ENCODE measurements at places on chromosomes 3 and 15.

GRCh38 chr3:70926835-70927234 is 614.4 kb upstream of the MDFIC2 start:
- DNase-seq = no peak

GRCh38 chr3:30227571-30228301 is 378.7 kb upstream of the TGFBR2 start:
- DNase-seq = no peak

- DNase-seq = no peak
These were observed 44.6 kb downstream of the ERC2 start for GRCh38 chr3:56423661-56424099.

- DNase-seq = no peak
These were observed 38.0 kb downstream of the APBA2 start for GRCh38 chr15:28923726-28924280.

- no peak for DNase-seq
These were observed 267.6 kb upstream of the TBC1D5 start for GRCh38 chr3:18010001-18010400.

DNA sequence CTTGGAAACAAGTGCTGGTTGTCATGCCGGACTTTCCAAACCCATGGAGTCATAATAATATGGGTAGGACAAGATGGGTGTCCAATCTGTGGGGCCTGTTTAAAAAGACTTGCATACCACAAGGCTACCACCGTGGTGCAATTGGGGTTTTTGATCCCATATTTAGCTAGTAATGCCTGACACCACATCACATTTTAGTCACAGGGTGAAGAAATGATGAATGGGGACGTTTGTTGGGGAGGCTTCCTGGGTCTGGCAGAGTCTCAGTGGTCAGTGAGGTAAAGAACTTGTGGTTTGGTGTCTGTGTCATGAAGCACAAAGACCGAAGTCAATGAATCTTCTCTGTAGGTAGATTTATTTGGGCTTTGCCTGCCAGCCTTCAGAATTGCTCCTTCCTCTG is 31.0 kb downstream of the P3H2 start:
- DNase-seq = no peak

- DNase-seq = no peak
These were observed 101.3 kb downstream of the FMN1 start for GRCh38 chr15:33093222-33093621.

- DNase-seq = no peak
These were observed 6.4 kb downstream of the STRA6 start for GRCh38 chr15:74196175-74196574.

- DNase-seq = no peak
These were observed 369.8 kb downstream of the DIPK2A start for GRCh38 chr3:144341471-144341870.

DNA sequence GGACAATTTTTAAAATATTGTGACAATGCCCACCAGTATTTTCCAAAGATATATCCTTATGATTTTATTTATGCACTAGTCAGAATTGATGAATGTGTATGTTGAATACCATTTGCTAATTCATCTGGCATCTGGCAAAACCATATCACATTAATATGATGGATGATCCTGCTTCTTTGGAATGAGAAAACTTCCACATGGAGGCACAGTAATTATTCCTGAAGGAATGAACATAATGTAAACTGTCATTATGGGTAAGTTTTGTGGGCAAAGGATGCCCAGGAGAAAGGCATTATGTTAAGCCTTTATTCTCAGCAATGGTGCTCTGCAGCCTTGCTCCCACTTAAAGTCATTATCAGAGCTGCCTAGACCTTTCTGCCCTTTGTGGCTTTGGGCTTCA is 113.0 kb upstream of the MME start:
- DNase-seq = no peak

DNA sequence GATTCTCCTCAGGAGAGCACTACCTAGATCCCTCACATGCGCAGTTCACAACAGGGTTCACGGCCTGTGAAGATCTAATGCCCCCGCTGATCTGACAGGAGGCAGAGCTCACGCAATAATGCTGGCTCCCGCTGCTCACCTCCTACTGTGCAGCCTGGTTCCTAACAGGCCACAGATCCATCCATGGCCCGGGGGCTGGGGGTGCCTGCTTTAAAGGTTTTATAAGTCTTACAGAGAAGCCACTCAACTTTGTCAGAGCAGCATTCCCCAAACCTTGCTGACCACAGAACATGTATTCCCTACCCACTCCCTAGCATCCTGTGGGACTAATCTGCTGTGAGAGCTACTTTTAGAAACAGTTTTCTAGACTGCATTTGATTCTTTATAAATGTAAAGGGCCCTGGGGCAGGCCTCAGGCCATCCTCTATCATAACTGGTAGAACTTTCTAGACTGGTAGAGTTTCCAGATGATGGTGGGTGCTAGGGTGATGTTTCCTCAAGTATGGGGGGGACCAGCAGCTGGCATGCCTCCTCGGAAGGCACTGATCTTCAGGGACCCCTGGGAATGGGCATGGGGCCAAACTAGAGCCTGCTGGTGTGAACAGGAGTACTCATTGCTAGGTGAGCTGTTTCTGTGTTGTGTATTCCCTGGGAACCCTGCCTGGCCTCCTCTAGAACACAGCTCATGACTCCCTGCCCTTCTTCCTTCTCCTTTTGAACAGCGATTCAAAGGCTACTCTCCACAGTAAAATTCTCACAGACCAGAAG is 25.7 kb upstream of the RAD18 start:
- DNase-seq = no peak

- DNase-seq = no peak
These were observed 34.4 kb upstream of the GLCE start for GRCh38 chr15:69126054-69126469.

GRCh38 chr3:139217633-139218032 is 126.2 kb upstream of the MRPS22 start:
- no peak for DNase-seq

- no peak for DNase-seq
These were observed 1.6 kb upstream of the SEC61A1 start for GRCh38 chr3:128050597-128050996.

DNA sequence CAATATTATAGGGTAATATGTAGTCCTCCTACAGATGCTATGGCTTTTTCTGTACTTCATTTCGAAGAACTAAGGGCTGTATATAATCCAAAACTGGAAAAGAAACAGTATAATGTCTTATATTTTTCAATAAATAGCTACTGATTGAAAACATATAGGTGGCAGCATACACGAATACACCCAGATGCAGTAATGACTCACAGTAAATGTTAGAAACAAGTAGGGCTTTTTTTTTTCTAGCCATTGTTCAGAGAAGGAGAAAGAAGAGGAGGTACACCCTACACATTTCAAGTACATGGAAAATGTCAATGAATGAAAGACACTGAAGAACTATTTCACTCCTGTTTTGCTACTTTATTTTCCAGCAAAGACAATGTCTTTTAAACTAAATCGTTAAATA is 9.4 kb downstream of the DAZL start:
- DNase-seq = no peak

GRCh38 chr15:55868707-55869106 is 124.7 kb downstream of the NEDD4 start:
- no peak for DNase-seq

- no peak for DNase-seq
These were observed 58.7 kb downstream of the CHSY1 start for GRCh38 chr15:101193120-101193644.

DNA sequence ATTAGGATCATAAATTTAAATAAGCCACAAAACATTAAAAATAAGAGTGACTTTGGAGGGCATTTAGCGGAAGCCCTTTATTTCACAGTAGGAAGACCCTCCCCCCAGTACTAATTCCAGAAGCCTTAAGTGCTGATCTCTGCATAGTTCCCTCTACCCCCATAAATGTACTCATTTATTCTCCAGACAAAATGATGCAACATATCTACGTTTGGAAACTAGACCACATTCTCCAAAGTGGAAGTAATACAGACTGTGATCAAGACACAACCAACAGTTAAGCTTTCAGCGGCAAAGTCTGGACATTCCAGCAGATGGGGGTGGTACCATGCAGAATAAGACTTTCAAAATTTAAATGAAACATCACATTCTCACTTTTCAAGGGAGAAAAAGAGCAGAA is 44.8 kb upstream of the RPS17 start:
- DNase-seq = no peak

DNA sequence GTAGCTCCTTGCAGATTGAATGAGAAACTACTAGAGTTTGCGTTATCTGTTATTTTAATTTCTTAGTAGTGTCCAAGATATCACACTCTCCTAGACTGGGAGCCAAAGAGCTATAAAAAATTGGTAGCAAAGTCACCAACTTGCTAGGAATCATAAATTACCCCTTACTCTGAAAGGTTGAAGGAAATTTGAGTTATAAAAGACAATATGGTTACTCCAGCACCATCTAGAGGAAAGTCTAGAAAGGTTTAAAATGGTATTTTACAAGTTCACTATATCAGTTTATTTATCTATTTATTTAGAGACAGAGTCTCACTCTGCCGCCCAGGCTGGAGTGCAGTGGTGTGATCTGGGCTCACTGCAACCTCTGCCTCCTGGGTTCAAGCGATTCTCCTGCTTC is 121.6 kb downstream of the RBPMS2 start:
- DNase-seq = no peak

GRCh38 chr3:160213191-160213590 is 12.0 kb upstream of the C3orf80 start:
- DNase-seq = no peak

GRCh38 chr3:149506540-149506939 is 32.0 kb downstream of the TM4SF4 start:
- no peak for DNase-seq

DNA sequence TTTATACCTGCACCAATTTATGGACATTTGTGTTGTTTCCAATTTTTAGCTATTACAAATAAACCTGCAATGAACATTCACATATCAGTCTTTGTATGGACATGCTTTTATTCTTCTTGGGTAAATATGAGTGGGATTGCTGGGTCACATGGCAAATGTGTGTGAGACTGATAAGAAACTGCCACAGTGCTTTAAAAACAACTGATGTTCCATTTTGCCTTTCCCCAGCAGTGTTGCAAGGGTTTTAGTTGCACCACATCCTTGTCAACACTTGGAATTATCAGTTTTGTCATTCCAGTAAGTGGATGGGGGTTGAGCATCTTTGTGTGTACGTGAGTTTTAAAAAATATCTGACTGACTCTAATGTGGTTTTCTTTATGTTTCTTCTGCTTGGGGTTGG is 191.2 kb downstream of the PLCL2 start:
- DNase-seq = no peak

- DNase-seq = no peak
These were observed 12.1 kb downstream of the NR2F2 start for GRCh38 chr15:96342406-96343112.

DNA sequence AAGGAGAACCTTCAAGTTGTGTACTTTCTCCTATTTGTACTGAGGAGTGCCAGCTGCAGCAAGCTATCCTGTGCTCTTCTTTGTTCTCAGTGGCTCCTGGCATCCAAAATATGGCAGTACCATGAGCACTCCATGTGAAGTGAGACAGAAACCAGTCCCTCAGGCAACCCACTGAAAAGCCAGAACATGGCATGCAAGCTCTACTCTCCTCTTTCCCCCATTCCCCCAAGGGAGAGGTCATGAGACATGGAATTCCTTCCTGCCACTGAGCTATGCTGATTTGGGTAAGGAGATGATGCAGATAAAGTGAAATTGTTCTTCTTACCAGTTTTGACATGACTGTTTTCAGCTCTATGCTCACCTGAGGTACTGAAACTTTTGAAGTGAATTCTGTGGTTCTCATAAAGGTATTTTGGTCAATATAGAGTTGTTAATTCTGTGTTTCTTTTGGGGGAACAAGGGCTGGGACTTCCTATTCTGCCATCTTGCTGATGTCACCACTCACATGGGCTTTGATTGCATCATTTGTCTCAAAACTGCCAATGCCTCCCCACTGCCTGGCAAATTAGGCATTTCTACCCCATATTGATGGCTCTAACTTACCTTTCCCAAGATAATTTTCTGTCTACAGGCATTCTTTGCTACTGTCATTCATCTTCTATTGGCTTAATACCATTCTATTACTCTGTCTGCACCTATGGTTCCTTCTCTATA is 22.8 kb upstream of the CEP152 start:
- DNase-seq = no peak

DNA sequence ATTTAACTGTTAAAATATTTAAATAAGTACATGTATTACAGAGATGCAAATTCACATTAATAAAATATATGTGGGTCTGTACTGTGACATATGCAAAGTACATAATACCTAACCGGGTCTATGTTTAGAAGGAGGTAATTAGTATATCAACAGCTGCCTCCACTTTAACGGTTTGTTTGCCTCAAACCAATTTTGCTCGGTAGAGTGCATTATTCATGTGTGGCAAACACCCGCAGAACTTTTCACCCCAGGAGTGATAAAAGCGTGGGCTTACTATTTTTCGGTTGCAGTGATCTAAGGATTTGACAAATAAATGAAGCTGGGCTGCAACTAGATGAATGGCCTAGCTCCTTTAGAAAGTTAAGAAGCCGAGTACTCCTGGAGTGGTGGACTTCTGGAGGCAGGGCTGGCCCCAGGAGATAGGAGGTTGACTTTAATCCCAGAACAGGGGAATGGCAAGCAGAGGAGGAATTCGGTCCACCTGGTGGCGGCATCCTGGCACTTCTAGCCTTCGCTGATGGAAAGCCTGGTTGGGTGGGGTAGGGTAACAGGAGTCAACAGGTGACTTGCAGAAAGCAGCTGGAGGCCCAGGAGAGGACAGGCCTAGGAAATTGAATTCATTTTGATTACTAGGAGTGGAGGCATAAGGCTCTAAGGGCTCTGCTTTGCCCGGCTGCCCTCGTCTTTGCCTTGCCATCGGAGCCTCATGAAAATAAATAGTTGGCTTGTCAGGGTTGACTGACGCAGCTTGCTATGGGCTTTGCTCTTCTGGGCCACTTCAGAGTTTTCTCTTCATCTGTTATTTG is 2.4 kb downstream of the SLCO3A1 start:
- no peak for DNase-seq

- no peak for DNase-seq
These were observed 339.9 kb upstream of the RBMS3 start for GRCh38 chr3:28940994-28941393.

DNA sequence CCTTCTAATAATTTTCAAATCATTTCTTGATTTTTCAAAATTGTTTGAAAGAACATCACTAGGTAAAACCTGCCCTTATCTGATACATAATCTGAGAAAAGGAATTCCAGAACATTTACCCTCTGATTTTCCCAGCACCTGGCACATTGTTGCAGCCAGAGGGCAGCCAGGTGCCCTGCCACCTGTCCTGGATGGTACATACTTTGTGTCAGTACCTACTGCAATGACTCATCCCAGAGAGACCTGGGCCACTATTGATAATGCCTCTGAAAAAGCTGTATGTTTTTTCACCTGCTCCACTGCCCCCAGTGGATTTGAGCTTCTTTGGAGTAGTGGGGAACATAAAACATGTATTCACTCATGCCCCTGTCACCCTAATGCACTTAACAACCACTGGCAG is 648.9 kb upstream of the GBE1 start:
- DNase-seq = no peak

DNA sequence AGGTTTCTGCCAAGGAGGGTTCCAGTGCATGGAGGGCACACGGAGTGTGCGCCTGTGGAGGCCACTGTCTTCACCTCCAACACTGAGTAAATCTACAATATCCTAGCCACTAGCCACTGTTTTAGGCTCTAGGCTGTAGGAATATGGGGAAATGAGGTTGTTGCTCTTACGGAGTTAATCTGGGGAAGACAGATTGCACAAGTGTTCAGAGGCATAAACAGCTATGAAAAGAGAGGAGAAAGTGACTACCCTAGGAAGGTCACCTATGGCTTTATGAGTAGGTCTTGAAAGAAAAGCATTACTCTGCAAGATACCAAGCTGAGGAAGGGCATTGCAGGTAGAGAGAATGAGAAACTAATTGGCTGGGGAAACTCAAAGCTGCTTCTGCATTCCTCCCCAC is 85.7 kb downstream of the CYP19A1 start:
- DNase-seq = no peak
